Bronchus fibroblast of lung (primary cell): ENCODE measurements at places on chromosomes 13 and 19. TPM values are rescaled to one million over a fixed set of nuclear protein-coding genes. Genes with fewer than 3 reads are reported as not detected.

Gene IRGC
- not detected in 2 replicates for total RNA-seq

Gene ZNF93
- total RNA-seq, result 6.6 and 11.4 TPM in 2 replicates

Gene LILRA5
- total RNA-seq, result not detected in 2 replicates

Gene BCKDHA
- total RNA-seq, result 30.3 and 39.1 TPM in 2 replicates

Gene GJA3
- 0.30 and 0.34 TPM in 2 replicates for total RNA-seq

Gene NLRP7
- not detected in 2 replicates for total RNA-seq

Gene ZNF440
- total RNA-seq, result 2.9 and 3.1 TPM in 2 replicates

Gene B3GNT3
- total RNA-seq, result 0.15 TPM in 1 of 2 replicates, not detected in the other

Gene ZNF20
- 2.5 and 3.4 TPM in 2 replicates for total RNA-seq

Gene COMMD6
- 83.6 and 100 TPM in 2 replicates for total RNA-seq

Gene TSSK6
- 0.84 and 1.2 TPM in 2 replicates for total RNA-seq

Gene LRRC63
- total RNA-seq, result 0.15 TPM in 1 of 2 replicates, not detected in the other

Gene CACNG7
- total RNA-seq, result 0.17 and 0.74 TPM in 2 replicates

Gene DCAF15
- total RNA-seq, result 22.2 and 27.6 TPM in 2 replicates

Gene ZFP82
- 1.8 and 2.4 TPM in 2 replicates for total RNA-seq

Gene SLC7A9
- total RNA-seq, result 0.17 TPM in 1 of 2 replicates, not detected in the other

Gene ZNF723
- total RNA-seq, result not detected in 2 replicates

Gene KCNN4
- 0.17 and 0.74 TPM in 2 replicates for total RNA-seq

Gene PLPP2
- 14.6 and 18.6 TPM in 2 replicates for total RNA-seq

Gene SELENOV
- not detected in 2 replicates for total RNA-seq

Gene DIAPH3
- 15.8 and 19.5 TPM in 2 replicates for total RNA-seq

Gene CALR3
- total RNA-seq, result not detected in 2 replicates

Gene ZNF302
- 5.6 and 7.7 TPM in 2 replicates for total RNA-seq

Gene SLC15A1
- total RNA-seq, result not detected in 2 replicates

Gene IZUMO4
- total RNA-seq, result 1.0 TPM in 2 replicates

Gene SPIB
- total RNA-seq, result not detected in 2 replicates

Gene PTH2
- not detected in 2 replicates for total RNA-seq
